ENCODE measurements at places on chromosomes 1 and 21.

DNA sequence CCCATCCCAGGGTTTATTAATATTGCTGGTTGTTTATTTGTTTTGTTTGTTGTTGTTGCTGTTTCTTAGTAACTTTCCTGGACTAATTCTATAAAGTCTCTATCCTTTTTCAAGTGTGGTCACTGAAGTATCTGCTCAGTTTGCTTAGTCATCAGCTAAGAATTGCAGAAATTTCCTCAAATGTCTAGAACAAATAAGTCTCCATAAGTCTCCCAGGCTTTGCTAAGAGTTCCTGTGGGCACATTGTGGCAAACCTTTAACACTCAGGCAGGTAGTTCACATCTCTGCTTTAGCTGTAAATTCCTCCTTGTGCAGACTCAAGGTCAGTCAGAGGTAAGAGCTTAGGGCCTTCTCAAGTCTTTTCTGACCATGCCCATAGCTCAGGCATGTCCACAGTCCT, 38.9 kb upstream of the C1orf185 start:
- DNase-seq: no peak

- DNase-seq: no peak
These were observed 584.8 kb downstream of the PLA2G4A start for GRCh38 chr1:187413405-187414169.

DNA sequence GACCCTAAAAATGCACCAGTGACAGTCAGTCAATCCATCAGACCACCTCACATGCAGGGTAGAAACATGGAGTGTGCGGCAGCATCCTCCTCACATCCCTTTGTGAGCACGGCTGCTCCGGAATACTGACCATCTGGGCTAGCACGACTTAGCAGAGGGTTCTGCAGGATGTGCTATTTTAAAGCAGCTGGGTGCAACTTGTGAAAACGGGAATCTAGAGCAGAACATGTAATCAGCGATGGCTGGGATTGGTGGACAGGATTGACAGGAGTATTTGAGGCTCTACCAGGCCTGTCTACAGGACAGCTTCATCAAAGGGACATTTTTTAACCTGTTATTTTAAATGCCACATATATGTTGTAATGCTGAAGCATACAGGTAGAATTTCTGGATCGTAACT, 16.8 kb upstream of the PLEKHM2 start:
- DNase-seq: no peak

- no peak for DNase-seq
These were observed 33.4 kb downstream of the BATF3 start for GRCh38 chr1:212666116-212666775.

DNA sequence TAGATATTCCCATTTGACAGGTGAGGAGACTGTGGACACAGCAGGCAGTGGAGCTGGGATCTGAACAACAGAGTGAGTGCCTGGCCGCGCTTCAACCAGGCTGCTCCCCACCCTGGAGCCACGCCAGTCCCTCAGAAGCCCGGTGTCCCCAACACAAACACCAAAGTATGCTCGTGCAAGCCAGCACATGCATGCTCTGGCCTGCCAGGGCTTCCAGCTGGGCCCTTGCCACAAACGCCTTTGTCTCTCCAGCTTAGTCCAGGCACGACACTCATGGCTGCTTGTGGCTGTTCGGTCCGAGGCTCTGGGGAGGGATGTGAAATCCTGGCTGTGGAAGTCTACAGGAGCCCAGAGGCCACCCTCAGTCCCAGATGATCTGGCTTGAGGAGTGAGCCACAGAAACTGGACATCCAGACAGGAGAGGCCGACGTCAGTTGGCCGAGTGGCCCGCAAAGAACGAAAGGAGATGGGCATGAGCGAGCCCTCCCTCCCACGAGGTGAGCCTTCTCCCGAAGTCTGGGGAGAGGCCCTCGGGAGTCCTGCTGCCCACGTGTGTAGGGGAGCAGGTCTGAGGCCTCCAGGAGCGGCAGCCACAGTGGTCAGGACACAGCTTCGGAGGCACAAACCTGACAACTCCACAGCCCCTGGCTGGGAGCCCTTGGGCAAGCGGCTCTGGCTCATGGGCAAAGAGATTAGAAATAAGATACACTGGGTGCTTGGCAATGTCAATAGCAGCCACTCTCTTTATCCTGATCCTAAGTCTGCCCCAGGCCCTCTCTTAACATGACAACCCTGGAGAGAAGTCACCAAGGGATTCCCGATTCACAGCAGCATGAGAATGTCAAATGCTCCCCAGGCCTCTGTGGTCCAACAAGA, 117.1 kb upstream of the IFFO2 start:
- no peak for DNase-seq

DNA sequence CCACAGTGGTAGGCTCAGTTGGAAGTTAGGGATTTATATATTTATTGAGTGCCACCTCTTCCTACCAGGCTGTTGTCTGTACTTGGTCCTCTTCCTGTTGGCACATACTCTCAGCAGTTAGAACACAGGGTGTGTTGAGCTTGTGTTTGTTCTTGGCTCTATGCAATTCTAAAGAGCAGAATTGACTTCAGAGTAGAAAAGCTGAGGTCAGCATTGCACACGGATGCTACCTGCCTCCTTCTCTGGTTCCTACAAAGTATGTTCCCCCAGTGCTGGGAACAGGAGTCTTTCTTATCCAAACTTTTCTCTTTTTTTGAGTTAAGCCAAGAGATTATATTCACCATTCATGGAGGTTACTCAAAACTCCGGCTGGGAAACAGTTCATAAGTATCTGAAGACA, 16.5 kb upstream of the CD53 start:
- no peak for DNase-seq

- DNase-seq: no peak
These were observed 50.1 kb downstream of the NENF start for GRCh38 chr1:212482637-212483441.

GRCh38 chr1:204530932-204531331, 14.7 kb downstream of the MDM4 start:
- no peak for DNase-seq

- DNase-seq: no peak
These were observed 12.6 kb upstream of the NUP210L start for GRCh38 chr1:154167461-154167860.

DNA sequence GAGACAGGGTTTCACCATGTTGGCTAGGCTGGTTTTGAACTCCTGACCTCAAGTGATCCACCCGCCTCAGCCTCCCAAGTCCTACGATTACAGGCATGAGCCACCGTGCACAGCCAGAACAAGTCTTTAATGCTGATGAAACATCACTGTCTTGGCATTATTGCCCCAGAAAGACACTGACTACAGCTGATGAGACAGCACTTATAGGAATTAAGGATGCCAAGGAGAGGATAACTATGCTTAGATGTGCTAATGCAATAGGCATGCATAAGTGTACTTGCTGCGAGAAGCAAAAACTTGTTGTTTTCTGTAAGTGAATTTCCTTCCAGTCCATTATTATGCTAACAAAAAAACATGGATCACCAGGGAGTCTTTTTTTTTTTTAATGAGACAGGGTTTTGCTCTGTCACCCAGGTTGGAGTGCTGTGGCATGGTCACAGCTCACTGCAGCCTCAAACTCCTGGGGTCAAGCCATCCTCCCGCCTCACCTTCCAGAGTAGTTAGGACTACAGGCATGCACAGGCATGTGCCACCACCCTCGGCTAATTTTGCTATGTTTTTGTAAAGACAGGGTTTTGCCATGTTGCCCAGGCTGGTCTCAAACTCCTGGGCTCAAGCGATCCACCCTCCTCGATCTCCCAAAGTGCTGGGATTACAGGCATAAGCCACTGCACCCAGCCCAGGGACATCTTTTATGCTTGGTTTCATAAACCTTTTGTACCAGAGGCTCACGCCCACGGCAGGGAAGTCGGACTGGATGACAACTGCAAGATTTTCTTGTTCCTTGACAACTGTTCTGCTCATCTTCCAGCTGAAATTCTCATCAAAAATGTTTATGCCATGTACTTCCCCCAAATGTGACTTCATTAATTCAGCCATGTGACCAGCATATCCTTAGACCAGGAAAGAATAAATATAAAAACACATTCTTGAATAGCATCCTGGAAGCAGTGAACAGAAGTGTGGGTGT, 23.1 kb downstream of the RHEX start:
- DNase-seq: no peak

- no peak for DNase-seq
These were observed 130.0 kb upstream of the TNFSF4 start for GRCh38 chr1:173337126-173337525.

DNA sequence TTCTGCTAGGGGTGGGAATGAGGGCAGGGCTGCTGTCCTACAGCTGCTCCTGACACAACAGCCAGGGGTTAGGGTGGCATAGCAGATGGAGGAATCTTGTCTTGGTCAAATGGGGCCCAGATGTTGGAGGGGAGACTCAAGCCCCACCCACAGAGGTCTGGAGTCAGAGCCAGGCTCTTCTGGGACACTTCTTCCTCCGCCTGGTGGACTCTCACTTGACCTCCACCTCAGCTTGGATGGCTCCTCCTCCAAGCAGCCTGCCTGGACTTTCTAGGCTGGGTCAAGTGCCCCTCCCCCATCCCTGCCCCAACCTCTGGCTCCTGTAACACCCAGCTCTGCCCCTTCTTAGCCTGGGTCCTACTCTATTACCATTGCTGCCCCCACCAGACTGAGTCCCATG, 35.5 kb downstream of the EPHA2 start:
- no peak for DNase-seq

DNA sequence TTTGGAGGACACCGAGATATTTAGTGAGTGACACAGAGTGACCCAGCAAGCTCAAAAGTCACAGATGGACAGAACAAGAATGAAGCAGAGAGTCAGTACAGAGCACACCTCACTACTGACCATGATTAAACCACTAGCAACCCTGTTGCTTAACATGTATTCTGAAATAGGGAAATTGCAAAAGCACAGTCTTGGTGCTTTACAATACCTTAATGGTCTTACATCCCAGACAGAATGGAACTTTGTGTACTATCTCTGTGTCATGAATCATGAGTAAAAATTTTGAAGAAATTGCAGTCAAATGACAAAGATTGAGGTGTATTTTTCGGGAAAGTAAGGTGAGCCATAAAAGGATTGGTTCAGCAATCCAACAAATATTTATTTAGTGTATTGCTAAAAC, 2.7 kb upstream of the SAMSN1 start:
- no peak for DNase-seq

- no peak for DNase-seq
These were observed 190.3 kb downstream of the VPS13D start for GRCh38 chr1:12420171-12420570.
